ENCODE measurements at places on chromosomes 4 and X.

DNA sequence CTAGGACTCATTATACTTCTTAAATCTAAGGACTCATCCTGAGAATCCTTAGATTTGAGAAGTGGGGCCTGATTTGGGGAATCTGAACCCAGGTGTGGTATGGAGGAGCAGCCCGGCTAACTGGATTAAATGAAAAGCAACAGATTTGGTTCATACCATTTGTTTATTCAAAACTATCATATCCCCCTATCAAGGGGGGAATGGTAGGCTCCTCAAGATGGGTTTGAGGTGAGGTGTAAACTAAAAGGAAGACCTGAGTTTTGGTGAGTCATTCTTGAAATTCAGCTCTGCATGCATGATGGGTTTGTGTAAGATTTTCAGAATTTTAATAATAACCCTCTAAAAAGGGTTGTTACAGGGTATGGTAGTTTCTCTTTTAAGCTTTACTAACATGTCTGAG is 53.4 kb downstream of the CASP6 start:
- no peak for DNase-seq

- no peak for DNase-seq
Observed at GRCh38 chr4:66489370-66489769, 819.1 kb upstream of the EPHA5 start.

GRCh38 chr4:104571341-104571740 is 76.6 kb upstream of the CXXC4 start:
- DNase-seq, result no peak

- DNase-seq, result no peak
Observed at GRCh38 chr4:156109943-156110900, 156.6 kb upstream of the CTSO start.

GRCh38 chr4:81747242-81747930 is 275.7 kb upstream of the RASGEF1B start:
- DNase-seq, result no peak

DNA sequence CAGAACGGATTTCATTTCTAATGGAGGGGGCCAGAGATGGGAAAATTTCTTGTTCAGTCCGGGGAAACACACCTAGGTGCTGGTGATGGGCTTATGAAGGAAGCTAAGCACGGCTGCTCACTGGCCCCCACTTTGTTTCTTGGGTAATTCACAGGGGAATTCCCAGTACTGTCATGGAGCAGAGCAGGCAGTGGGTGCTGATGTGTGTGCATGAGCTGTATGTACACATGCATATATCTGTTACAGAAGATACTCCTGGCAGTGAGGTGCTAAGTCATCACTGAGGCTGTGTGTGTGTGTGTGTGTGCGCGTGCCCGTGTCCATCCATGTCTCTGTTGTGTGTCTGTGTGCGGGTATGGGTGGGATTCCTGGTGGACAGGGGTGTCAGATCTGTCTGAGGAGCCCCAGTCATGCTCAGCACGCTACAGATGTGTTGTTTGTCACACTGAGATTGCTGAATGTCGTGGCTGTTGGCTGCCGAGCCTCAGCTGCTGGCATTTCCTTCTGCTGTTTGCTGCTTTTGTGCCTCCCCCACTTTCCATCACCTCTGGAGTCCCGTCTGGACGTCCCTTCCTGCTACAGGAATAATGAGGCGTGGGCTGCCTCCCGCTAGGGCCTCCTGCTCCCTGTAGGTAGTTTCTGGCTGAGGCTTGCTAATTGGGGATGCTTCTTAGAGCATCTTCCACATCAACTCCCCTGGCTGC is 53.3 kb downstream of the JADE1 start:
- no peak for DNase-seq

- no peak for DNase-seq
Observed at GRCh38 chrX:38273453-38273852, 52.8 kb upstream of the SRPX start.

- no peak for DNase-seq
Observed at GRCh38 chrX:94454159-94454558, 780.2 kb downstream of the FAM133A start.

DNA sequence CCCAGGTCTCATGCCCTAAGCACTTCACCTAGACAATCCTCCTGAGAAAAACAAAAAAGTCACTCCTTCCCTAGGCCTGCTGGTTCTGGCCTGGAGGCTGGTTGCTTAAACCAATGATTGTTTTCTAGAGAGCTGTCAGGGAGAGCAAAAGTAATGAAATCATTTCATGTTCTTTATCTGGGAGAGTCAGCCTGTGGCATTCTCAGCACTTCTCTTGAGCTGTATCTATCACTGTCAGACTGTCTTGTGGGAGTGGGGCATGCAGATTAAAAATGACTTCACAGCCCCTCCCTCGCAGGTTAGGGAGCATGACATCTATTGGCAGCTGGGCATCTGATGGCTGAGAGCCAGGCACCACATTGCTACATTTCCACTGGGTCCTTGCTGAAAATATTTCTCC is 20.4 kb upstream of the TMEM154 start:
- DNase-seq, result no peak

GRCh38 chr4:78845472-78845871 is 69.3 kb downstream of the BMP2K start:
- DNase-seq, result no peak

GRCh38 chr4:62901101-62901500 is 1508.1 kb downstream of the TECRL start:
- no peak for DNase-seq

GRCh38 chr4:145182222-145182621 is 1.8 kb upstream of the OTUD4 start:
- no peak for DNase-seq

DNA sequence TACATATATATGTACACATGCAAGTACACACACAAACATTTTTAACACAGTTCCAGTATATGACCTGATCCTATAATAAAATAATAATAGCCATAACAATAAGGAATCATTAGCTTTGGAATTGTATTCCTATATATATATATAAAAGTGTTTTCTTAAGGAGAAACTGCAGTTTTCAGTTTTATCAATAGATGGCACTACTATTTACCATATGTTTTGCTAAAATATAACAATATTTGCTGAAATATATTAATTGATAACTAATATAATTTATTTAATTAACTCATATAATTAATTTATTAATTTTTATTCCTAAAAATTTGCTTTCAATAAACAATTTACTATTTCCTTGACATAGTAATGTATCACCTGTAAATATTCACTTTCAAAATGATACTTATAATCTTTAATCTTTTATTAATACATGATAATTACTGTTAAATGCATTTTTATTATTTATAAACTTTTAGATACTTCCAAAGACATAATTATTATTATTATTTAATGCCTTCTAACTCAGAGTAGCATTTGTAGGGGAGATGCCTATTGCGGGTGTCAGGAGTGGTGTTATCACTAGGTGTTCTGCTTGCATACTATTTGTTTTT is 599.5 kb downstream of the FSTL5 start:
- no peak for DNase-seq

DNA sequence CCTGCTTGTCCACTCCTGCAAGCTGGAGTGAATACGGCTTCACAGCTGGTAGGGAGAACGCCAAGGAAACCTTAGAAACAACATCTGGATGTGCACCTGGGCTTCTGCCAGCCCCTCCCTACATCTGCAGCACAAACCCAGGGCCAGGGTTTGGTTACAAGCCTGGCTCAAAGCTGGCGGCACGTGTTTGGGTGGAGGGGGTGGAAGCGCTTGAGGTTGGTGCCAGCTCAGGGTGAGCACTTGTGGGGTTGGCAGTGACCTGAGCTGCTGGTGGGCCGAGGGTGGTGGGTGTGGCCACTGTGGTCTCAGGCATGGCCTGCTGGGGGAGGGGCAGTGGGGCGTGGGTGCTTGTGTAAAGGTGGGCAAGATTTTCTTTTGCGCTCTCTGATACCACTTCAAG is 15.6 kb downstream of the ELF4 start:
- no peak for DNase-seq

DNA sequence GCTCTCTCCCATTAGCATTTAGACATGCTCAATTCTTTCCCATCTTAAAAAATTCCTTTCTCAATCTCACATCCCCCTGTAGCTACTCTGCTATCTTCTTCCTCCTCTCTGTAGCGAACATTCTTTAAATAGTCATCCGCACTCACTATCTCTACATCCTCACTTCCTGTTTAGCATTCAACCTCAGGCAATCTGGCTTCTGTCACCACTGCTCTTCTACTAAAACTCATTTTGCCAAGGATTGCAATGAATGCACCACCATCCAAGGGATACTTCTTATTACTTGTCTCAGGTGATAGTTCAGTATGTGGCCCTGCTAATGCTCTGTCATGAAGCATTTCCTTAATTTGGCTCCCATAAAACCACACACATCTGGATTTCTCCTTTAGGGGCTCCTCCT is 10.9 kb upstream of the TET2 start:
- DNase-seq, result no peak

- no peak for DNase-seq
Observed at GRCh38 chr4:153248641-153249198, 44.5 kb downstream of the TRIM2 start.

DNA sequence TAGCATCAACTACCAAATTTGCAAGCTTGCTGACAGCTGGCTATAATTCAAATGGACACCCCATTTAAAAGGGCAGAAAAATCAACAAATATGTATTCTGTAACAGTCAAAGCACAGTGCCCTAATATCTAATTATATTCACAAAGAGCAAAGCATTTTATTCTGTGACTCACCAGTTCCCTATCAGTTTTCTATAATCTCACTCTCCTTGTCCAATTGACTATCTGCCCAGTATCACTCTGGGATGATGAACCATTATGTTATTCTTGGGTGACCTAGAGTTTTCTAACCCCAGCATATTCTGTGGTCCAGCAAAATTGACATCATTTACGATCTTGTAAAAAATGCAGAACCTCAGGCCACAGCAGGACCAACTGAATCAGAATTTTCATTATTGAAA is 82.0 kb upstream of the FREM3 start:
- no peak for DNase-seq

- no peak for DNase-seq
Observed at GRCh38 chrX:151765026-151765425, 30.5 kb downstream of the CNGA2 start.

Data from HTR-8/SVneo (cell line).